Mesangial cell (primary cell): ENCODE measurements at places on chromosomes 1 and 21. TPM values are rescaled to one million over a fixed set of nuclear protein-coding genes. Genes with fewer than 3 reads are reported as not detected.

Gene HAPLN2
- 0.25 TPM in 1 of 2 replicates, not detected in the other for total RNA-seq

Gene TDRKH
- 3.2 and 4.9 TPM in 2 replicates for total RNA-seq

Gene ZMYND12
- 0.16 and 1.9 TPM in 2 replicates for total RNA-seq

Gene FCRL4
- not detected in 2 replicates for total RNA-seq

Gene CHRM3
- total RNA-seq, result under 0.01 and 1.3 TPM in 2 replicates

Gene TMEM82
- total RNA-seq, result not detected in 2 replicates

Gene RPTN
- not detected in 2 replicates for total RNA-seq

Gene SLC9C2
- total RNA-seq, result not detected in 2 replicates

Gene NTMT2
- not detected in 2 replicates for total RNA-seq

Gene GSTM3
- total RNA-seq, result 27.4 and 75.7 TPM in 2 replicates

Gene GBP1
- total RNA-seq, result 19.9 and 22.8 TPM in 2 replicates

Gene RIPK4
- total RNA-seq, result 12.1 and 14.2 TPM in 2 replicates
